ENCODE measurements at places on chromosomes 16 and 17. TPM values are rescaled to one million over a fixed set of nuclear protein-coding genes. Genes with fewer than 3 reads are reported as not detected.

KRTAP16-1 gene
- polyA plus RNA-seq, result not detected

RHBDF1 gene
- 43.1 TPM for polyA plus RNA-seq

SNRNP25 gene
- 57.7 TPM for polyA plus RNA-seq

HS3ST2 gene
- not detected for polyA plus RNA-seq

DNASE1 gene
- polyA plus RNA-seq, result 31.7 TPM

RTN4RL1 gene
- 0.42 TPM for polyA plus RNA-seq

CLEC3A gene
- not detected for polyA plus RNA-seq

COQ9 gene
- 58.3 TPM for polyA plus RNA-seq

SUZ12 gene
- polyA plus RNA-seq, result 46.4 TPM

ITGAD gene
- polyA plus RNA-seq, result 0.03 TPM

GRCh38 chr16:73022534-73022933, 25.4 kb downstream of the ZFHX3 start:
- DNase-seq, result no peak

- DNase-seq, result no peak
These were observed 8.4 kb upstream of the PCTP start for GRCh38 chr17:55742272-55743102.

GRCh38 chr17:42982266-42982665, 1.9 kb downstream of the RUNDC1 start:
- no peak for DNase-seq

GRCh38 chr17:78276098-78276887, 44.9 kb downstream of the TMEM235 start:
- no peak for DNase-seq

DNA sequence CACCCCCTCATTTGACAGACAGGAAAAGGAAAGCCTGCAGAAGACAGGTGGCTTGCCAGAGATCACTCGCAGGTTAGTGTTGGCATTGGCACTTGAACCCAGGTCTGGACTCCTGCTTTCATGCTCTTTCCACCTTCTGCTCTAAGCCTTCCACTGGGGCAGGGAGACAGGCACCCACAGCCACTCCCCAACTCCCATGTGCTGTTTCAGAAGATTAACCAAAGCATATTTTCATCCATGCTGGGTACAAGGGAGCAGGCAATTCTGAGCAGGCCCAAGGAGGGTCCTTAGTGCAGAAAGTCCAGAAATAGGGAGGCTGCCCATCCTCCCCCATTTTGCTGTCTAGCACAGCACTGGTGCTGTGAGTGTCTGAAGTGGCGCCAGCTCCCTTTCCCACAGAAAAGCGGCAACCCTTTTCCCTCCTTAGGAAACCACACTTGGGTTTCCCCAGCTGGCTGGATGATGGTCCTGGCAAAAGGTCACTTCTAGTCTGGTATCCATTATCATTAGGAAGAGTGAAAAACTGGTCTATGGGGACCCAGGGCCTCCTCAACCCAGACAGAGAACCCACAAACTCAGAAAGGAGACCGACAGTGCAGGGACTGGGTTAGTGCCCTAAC, 2.0 kb upstream of the CAVIN1 start:
- no peak for DNase-seq

DNA sequence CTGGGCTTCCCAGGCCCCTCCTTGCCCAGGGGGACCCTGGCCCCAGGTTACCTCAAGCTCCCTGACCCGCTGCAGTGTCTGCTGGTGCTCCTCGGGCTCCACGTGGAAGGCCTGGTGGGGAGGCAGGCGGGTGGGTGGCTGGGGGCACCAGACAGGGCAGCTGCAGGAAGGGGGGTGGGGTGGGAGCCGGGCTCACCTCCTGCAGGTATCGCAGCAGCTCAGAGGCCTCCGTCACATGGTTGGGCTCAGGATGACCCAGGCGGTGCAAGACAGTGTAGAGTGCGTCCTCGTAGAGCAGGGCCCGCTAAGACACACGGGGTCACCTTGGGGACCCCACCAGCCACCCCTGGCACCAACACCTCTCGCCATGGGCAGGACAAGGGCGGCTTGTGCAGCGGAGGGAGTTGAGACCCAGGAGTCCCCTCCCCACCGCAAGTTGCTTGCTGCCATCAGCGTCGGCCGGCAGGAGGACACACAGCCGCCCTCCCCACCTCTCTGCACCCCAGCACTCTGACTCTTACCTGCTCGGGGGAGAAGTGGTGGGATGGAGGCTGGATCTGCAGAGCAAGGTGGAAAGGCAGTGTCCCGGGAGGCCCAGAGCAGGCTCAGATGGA, 1.1 kb downstream of the UNC13D start:
- no peak for DNase-seq

DNA sequence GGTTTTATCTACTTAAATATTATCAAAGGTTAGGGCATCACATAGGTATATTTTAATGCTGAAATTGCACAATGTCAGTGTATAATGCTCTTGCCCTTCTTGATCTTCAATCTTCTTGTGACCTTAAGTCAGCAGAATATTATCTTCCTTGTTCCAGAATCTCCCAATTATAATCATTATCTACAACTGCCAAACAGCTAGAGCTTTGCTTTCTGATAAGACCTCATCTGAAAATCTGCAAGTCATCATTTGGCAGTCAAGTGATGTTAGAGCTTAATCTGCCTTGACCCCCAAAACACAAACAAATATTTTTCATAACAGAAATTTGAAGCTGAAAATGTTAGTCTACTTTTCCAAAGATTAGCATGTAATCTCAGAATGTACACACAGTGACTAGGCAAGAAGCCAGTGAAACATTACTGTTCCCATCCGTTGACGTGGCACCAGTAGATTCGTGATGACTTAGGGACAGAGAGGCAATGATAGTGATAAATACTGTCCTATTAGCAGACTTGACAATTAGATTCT, 19.8 kb downstream of the REXO5 start:
- DNase-seq, result peak; percentile 32

- DNase-seq, result no peak
These were observed 20.3 kb downstream of the ANKRD40 start for GRCh38 chr17:50687200-50688066.

GRCh38 chr17:66677201-66677981, 157.5 kb upstream of the CACNG5 start:
- no peak for DNase-seq

- DNase-seq, result no peak
These were observed 1.2 kb downstream of the RPS15A start for GRCh38 chr16:18788828-18789514.

DNA sequence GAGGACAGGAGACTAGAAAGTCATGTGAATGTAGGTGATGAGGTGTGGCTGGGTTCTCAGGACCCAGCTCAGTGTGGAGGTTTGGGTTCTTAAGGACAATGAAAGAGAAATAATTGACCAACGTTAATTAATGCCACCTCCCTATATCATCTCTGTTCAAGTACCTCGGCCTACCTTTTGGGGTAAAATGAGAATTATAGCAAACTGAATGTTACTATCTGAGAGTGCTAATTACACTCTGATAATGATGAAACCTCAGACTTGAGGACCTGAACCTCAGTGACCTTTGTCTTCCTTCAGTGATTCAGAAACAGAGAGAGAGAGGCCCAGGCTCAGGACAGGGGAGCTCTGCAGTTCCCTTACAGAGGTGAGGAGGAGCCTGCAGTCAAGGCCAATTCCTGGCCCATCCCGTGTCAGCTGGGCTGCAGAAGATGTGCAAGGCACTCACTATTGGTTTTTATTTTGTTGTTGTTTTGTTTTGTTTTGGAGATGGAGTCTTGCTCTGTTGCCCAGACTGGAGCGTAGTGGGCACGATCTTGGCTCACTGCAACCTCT, 57.3 kb downstream of the SALL1 start:
- DNase-seq, result no peak

DNA sequence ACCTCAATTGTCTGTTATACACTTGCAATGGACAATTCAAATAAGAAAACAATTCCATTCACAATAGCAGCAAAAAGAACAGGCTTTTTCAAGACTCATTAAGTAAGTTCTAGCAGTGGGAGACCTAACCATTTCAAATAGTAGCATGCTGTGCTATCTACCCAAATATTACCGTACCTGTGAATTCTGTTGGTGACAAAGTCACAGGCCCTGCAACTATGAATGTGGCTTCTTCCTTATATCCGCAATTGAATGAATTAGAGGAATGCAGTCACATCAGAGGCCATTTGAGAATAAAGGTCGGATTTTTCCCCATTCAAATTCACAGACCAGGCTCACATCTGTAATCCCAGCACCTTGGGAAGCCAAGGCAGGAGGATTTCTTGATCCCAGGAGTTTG, 800 bp upstream of the NME4 start:
- no peak for DNase-seq

DNA sequence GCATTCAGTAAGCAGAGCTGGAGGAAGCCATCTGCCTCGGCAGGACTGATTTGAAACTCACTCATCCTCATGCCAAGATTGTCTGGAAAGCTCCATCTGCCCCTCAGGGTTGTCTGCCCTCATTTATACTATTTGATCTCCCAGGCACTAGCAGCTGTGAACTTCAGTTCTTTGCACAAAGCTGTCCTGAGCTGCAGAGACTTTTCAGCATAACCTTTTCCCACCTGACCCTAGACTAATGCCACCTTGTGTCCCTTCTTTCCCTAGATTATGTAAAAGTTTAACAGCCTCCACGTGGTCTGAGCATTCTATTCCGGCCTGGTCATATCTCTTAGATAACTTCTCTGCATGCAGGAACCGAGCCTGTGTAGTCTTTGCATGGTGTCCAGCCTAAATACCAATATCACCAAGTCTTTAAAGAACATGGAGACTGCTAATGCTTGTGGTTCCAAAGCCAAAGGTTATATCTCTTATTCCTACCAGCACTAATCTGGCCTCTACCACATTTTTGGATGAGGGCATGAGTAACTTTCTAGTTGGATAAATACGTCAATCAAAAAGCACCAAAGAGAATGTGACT, 29.1 kb downstream of the STAT5A start:
- no peak for DNase-seq

- no peak for DNase-seq
These were observed 4.1 kb downstream of the MAP3K14 start for GRCh38 chr17:45312477-45313420.

GRCh38 chr16:28824717-28824973, 1.8 kb downstream of the ATXN2L start:
- no peak for DNase-seq

GRCh38 chr17:61966191-61966590, 38.4 kb upstream of the INTS2 start:
- DNase-seq, result peak; percentile 30

DNA sequence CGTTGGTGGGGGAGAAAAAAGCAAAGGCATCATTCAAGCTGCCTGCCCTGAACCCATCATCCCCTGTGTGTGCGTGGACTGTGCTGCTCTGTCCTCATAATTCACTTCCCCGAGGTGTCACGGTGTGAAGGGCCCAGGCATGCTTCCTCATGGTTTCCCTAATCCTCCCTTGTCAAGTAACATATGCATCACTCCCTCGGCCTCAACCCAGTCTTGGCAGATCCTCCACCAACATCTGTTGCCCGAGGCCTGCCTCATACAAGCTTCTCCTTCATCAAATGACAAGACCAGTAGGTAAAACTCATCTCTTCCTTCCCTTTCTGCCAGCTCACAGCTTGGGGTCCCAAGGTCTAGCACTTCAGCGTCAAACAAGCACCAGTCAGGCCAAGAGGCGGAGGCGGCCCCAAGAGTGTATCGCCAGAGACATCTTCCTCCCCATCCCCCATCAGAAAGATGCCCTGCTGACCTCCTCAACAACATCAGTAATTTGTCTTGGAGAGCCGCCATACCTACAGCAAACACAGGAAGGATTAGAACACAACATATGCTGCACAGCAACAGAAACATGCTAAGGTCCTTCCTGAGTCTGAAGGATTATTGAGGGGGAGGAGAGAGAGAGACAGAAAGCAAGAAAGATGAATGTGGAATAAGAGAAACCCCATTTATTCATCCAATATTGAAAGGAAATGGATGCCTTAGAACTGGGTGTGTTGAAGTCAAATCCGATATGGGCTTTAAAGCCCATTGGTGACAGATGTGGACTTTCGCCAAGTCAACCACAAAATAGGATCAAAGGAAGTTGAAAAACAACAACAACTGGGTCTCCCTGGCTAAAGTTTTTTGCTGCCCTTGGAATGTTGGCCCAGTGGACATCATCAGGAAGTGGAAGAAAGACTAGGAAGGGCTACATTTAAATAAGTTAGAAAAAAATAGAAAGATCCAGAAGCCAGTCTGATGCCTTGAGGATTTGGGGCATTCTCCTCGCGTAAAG, 38.4 kb downstream of the SOX9 start:
- no peak for DNase-seq

GRCh38 chr16:89326721-89327120, 109.2 kb downstream of the ZNF778 start:
- no peak for DNase-seq

- DNase-seq, result no peak
These were observed 1.4 kb downstream of the PLSCR3 start for GRCh38 chr17:7392696-7393612.

DNA sequence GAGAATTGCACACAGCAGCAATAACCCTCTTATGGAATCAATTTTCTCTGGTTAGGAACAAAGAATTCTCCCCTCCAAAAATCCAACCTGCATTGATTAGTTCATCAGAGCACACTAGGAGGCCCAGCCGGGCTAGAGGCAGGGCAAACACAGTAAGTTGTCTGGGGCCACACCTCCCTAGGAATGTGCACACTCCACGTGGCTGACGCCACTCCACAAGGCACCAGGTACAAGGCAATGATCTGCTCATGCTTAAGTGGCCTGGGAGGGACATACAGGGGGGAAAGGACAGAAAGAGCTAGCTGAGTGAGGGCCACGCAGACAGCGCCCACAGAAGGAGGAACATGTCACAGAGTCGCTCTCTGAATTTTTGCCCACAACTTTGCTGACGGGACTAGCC, 107.6 kb downstream of the SLC39A11 start:
- no peak for DNase-seq

DNA sequence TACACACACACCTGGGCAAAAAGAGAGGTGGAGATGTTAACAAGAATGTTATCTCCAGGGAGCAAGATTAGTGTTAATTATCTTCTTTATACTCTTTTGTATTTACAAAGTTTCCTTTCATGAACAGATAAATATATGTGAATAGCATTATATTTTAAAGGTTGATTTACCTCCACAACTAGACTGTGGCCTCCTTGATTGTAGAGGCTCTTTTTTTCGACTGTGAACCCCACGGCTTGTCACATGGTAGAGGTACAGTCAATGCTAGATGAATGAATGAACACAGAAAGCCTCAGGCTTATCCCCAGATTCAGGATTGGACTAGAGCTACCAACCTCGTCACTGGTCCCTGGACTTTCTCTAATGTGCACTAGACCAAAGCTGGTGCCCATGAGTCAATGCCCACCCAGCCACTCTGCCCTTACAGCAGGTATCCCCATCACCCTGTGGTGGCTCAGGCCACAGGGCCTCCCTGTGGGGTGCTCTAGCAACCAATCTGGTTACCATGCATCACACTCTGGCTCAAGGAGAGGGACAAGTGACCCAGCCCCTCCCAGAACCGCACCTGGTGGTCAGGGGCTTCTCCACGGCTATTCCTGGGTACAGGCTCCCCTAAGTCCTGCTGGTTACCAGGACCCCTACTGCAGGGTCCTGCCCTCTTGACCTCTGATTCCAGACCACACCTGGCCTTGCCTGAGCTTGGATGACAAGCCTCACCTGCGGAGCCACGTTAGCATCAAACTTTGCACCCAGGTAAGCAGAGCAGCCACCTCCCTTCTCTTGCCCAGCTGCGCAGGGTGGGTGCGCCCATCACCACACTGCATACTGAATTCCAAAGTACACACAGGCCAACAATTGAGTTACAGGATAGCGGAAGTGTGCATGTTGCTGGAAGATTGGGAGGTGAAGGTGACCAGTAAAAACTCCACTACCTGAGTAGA, 101.0 kb downstream of the CDYL2 start:
- DNase-seq, result no peak
